Activated CD4-positive, alpha-beta T cell treated with anti-CD3 and anti-CD28 coated beads, Interleukin-2, amount 10 ng/mL, durations not matched to agents 7 days and 5 days (primary cell): ENCODE measurements at places on chromosomes 4 and X.

DNA sequence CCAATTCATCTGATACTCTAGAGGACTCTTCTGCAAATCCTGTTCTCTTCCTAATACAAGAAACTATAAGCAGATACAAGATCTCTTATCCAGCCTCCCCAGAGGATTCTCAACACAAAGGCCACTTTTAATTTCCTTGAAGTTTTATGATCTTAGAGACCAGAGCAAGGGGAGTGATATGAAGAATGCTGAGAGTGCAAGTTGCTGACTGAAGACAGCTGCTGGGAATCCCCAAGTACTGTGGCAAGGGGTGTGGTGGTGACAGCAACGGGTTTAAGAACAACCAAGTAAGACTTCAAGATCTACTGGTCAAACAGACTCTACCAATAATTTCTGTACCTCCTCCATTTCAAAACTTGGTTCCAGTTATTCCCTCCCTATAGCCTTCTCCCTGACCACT lies 7.0 kb downstream of the AMMECR1 start:
- peak; percentile 11 for DNase-seq

DNA sequence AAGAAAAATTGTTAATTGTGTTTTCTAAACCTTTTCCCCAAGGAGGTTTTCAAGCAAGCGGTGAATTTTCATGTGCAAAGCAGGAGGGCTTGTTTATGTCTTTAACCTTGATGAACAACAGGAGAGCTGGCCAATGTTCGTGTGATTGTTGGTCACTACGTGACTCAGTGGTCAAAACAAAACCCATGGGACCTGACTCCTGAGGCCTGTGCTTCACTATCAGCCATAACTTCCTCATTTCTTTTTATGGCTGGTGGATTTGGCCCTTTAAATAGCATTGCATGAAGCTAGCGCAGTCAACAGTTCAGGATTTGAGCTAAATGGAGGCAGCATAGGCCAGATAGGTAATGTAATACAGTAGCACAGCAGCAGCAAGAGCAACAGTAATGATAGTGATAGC lies 80.5 kb downstream of the MID1IP1 start:
- DNase-seq: no peak

- DNase-seq: peak; percentile 74
These were observed 142.0 kb downstream of the RTL3 start for GRCh38 chrX:78517124-78517523.

DNA sequence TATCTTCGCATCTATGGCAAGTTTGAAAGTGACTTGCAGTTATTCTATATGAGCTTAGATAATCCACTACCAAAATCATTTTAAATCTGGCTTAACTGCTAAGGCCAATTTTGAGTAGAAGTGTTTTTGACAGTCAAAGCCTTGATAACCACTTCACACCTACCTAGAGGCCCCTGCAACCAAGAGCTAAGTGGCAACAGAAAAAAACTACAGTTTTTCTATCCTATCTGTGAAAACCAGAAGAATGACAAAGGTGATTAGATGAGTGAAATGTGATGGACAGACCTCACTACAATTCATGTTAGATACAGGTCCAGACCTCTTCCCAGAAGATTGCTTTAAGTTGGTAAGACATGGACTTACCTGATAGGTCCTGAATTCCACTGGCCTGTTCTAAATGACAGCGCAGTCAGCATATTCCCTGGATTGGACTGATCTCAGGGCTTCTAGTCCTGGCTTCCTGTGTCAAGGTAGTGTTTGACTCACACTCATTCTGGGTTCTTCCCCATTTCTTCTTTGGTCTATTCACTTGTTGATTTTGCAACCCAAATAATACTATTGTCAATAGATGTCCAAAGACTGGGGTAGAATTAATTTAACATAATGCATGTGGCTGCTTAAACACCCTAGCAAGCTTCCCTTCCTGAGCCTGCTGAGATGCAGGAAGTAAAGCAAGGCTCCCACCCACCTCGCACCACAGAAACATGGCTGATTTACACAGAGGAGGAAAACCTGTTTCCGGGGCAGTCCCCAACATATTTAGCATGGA lies 65.1 kb downstream of the PPP3CA start:
- DNase-seq: peak; percentile 24

DNA sequence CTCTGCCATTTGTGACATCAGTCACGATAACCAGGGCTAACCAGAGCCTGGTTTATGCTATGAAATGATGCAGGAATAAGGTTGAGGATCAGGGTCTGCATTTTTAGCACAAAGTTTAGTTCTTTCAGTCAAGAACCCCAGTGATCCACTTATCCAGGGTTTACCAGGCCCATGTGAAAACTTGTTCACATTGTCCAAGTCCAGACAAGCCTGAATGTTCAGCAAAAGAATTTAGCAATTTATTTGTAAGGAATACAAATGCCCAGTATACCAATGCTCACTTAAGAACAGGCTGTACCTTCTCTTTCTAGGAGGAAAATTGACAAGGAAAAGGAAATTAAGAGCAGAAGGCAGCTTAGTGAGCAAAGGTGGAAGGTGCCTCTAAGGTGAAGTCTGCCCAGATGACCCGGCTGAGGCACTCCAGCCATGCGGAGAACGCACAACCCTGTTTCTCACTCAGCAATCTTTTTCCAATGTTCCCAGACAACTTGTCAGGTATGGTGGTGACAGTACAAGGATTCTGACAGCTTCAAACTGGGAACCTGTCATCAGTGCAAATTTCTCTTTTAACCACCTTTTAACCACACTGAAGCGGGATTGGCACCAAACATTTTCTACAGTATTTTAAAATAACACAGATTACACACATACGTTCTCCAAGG lies 54.0 kb downstream of the TBC1D9 start:
- DNase-seq: no peak

- no peak for DNase-seq
These were observed 119.2 kb downstream of the SCLT1 start for GRCh38 chr4:128974136-128974581.
